ENCODE measurements at places on chromosomes 3 and 15.

GRCh38 chr3:177820683-177821316, 623.5 kb upstream of the TBL1XR1 start:
- DNase-seq = no peak

GRCh38 chr3:154872074-154872473, 208.0 kb upstream of the MME start:
- DNase-seq = no peak

- DNase-seq = no peak
Observed at GRCh38 chr3:121269389-121269788, 276.4 kb downstream of the POLQ start.

DNA sequence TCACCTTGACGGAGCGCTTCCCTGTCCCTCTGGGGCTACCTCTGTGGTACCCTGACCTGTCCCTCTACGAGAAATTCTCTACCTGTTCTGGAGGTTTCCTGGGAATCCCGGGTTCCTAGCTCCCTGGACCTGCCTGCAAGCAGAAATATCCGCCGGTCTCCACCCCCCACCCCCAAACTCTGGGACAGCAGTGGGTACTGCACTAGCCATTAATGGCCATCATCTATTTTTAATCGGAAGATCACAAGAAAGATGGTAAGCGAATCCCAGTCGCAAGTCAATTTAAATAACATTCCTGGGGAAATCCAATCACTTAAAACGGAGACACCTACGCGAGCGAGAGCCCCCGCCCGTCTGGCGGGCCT, 429 bp upstream of the C3orf80 start:
- DNase-seq = no peak

DNA sequence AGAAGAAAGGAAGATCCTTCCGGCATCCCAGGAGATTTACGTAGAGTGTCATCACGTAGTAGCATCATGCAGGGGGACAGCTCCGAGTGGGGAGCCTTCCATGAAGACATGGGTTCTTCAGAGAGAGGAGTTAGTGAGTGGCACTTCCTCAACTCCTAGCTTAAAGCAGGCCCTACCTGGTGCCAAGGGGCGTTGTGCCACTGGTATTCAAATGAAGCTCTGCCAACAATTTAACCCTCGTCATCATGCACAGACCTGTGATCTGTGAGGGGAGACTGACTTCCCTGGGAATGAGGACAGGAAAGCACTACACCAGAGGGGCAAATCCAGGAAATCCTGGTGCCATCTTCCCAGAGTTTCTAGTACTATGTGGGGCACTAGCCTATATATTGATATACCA, 59.0 kb downstream of the TMEM266 start:
- no peak for DNase-seq

DNA sequence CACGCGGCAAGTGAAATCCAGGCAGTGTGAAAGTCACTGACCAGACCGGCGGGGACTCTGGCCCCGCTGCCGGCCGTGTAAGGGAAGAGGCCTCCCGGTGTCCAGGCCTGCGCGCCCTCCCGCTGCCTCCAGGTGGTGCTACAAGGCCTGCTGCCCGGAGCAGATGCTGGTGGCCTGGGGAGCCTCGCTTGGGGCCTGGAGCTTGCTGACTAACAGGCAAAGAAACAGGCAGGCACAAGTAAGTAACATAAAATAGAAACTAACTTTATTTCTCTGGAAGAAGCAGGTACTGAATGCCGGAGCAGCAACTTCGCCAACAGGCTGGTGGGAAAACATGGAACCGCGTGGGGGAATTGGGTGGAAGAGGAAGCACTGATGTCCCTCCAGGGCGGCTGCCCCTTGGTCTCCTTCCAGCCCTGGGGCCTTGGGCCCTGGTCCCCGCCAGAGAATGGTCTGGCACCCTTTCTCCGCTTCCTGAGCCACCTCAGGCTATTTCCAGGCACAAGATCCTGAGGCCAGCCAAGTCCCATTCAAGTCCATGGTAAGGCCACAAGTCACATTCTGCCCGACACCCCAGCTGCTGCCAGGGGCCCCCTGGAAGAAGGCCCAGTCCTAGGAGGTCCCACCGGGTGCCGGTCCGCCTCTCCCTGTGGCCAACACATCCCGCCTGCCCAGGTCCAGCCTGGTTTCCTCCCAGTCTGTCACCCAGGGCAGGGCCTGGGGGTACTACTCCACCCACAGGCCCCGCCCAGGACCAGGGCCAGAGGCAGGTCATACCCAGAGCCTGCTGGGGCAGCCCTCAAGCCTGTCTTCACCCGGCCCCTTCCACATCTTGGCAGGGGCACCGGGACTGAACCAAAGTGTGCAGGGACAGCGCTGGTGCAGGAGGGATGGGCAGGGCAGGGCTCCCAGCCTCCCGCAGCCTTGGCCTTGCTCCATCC, 45.0 kb downstream of the TNK2 start:
- DNase-seq = peak; percentile 86

GRCh38 chr15:97708252-97708651, 252.3 kb upstream of the ARRDC4 start:
- no peak for DNase-seq

DNA sequence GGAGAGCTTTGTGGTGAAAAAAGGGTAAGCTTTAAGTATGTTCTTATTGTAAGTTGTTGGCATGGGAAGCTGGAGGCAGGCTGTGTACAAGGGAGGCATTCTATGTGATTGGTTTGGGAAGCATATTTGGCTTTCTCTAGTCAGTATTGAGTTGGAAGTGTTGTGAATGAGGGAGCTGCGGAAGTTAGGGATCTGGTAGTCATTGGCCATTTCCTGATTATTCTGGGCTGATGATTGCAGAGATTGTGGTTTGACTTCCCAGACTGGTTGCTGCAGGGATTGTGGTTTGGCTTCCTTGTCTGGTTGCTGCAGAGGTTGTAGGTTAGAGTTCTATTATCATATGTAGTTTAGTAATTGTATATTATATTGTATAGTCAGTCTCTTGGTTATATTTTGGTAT, 21.0 kb downstream of the STXBP5L start:
- no peak for DNase-seq

- peak; percentile 73 for DNase-seq
Observed at GRCh38 chr3:171704002-171704401, 106.3 kb downstream of the PLD1 start.

DNA sequence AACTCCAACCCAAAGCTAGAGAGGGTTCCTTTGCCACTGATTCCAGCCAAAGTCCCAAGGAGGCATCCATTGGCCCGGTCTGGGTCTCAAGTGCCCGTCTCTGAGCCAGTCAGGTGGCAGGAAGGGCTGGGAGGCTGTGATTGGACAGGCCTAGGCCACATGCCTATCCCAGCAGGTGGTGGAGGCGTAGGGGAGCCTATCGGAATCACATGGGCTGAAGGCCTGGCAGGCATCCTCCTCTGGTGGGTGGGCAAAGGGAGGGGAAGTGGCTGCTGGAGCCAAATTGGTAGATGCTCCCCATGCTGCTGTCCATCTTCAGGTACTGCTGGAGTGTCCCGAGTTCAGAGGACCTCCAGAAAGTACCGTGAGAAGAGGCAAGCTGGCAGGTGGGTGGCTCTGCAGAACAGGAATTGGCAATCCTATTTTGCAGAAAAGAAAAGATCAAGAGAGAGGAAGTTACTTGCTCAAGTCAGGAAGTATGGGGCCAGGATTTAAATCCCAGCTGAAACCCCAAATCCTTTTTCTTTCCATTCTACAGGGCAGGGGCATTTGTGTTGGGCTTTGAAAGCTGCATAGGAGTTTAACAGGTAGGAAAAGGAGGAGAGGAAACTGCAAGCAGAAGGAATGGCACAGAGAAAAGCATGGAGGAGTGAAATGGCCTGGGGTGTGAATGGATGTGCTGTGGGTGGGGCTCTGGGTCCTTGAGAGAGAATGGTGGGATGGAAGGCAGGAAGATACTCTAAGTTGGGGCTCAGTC, 3.7 kb downstream of the CHST13 start:
- DNase-seq = peak; percentile 33

- no peak for DNase-seq
Observed at GRCh38 chr3:24235121-24235520, 259.5 kb downstream of the THRB start.

- DNase-seq = peak; percentile 80
Observed at GRCh38 chr3:196639483-196640296, at the start of gene NRROS. TSS of gene NRROS (plus strand) at chr3:196639694. CDS start at chr3:196654540, 14,846 bp downstream.

DNA sequence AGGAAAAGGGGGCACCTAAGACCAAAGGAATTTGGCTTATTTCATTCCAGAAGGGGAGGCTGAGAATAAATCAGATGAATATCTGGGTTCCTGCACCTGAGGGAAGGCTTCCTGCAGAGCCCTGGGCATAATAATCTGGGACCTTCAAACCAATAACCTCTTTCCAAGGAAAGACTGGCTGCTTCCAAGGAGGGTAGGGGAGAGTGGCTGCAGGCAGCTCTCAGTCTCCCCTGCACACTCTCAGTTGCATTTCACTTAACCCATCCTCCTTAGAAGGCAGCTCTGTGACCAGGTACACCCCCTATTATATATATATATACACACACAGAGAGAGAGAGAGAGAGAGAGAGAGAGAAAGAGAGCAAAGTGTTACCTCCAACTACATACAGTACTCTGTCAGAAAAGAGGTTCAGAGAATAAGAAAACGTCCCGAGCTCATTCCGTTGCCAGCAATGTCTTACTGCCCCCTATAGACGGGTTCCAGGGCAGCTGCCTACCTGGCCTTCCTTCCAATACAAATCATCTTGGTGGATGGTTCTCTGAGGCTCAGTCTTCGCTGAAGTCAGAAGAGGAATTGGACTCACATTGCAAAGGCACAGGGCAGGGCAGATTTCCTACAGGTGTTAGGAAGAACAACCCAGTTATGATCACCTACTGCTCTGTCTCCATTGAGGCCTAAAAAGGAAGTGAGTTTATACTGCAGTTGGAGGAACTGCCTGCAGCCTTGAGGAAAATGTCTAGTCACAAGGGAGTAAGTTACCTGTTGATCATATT, 26.1 kb downstream of the CAPN3 start:
- peak; percentile 79 for DNase-seq

- no peak for DNase-seq
Observed at GRCh38 chr3:146637871-146638270, 32.7 kb upstream of the PLSCR5 start.

GRCh38 chr3:72143966-72144717, 359.2 kb upstream of the PROK2 start:
- no peak for DNase-seq

GRCh38 chr3:47852604-47853602, 50.0 kb downstream of the DHX30 start:
- DNase-seq = no peak

DNA sequence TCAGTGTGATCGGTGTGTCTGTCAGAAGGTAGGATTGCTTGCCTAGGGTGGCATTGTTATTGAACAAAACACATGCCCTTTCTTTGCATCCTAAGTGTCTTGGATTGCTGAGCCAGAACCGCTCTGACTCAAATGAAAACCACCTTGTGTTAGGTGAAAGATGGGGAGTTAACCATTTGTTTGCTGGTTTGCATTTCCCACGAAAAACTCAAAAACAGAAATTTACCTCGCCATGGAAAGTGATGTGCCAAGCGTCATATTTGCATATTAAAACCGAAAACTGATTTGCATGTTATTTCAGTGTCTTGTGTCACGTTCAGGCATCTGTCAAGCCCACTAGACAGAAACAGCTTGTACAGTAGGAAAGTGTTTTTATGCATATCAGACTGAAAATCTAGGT, 474.6 kb upstream of the TPRG1 start:
- no peak for DNase-seq

DNA sequence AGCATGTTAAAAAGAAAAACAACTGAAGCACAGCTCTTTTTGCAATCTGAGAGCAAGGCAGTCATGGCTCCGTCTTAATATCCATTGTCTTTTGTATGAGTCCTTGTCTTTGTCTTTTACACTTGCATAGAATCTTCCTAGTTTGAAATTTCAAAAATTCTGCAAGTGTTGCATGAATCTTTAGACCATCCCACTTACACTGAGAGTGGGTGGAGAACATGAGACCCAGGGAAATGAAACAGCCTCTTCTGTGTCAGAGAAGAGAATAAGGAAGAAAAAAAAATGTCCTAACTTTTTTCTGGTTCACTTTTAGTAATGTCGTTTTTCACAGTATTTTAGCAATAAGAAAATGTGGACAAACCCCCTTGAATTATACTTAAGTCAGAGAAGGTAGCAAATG, 12.1 kb upstream of the DCLK3 start:
- no peak for DNase-seq

GRCh38 chr3:53974324-53974723, 82.7 kb upstream of the SELENOK start:
- DNase-seq = peak; percentile 62

DNA sequence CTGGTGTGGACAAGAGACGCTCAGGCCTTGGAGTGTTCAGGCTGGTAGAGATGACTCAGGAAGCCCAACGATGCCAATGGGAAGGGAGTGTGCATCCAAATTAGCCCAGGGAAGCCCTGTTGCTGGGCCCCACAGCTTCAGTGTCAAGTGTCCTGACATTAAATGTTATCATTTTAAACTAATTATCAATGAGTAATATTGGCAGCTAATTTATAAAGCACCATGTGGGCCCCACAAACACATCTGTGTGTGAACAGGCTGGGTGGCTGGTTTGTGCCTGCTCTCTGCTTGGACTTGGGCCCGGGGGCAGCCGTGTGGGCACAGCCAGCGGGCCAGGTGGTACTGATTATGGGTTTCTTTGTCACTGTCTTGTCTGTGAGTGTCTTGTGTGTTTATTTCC, 15.0 kb downstream of the FBLN2 start:
- DNase-seq = no peak

DNA sequence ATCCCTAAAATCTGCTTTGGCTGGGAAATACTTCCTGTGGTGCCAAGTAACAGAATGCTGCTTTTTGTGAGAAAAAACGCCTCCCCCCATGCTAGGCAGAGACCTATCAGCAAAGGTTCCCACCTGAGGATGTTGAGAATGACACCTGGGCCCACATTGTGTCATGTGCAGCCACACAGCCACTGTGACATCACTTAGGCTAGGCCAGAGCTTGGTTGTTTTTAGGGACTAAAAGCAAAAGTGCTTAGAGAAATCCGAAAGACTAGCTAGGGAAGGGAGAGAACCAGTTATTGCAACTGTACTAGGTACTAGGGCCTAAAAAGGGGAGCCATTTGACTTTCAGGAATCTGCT, 6.2 kb downstream of the ZDHHC3 start:
- no peak for DNase-seq

DNA sequence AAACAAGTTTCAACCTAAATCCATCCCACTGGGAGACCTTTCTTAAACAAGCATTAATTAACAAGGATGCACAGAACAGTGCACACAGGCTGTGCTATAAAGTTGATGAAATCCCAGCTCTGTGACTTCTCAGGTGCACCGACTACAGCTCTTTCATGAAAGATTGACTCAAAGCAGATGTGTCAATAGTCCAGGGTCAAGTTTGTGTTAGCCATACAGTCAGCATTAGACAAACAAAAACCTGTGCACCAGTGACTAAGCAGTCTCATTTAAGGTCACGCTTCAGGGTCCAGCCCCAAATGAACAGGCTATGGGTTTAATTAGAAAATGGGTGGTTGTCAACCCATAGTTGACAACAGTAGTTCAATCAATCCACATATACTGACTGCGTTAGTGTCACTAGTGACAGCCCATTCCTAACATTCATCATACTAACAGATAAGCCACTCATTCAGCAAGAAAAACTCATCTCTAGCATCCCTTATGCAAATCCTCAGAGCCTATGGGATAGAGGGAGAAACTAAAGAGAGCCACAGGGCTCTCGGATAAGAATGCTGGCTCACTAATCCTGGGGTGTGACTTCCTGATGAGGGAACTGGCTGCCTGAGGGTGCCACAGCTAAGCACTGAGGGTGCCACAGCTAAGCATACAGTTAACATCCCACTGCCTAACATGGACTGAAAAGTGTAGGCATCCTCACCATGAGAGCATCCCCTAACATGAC, 84.1 kb downstream of the WNT5A start:
- DNase-seq = no peak

- DNase-seq = no peak
Observed at GRCh38 chr3:188292827-188293226, 138.9 kb downstream of the LPP start.
